ENCODE measurements at places on chromosomes 13 and 19. TPM values are rescaled to one million over a fixed set of nuclear protein-coding genes. Genes with fewer than 3 reads are reported as not detected.

Gene CACNA1A
- total RNA-seq: 0.20 TPM

Gene F2RL3
- total RNA-seq: 3.7 TPM

Gene PTGER1
- 0.20 TPM for total RNA-seq

Gene ZSWIM4
- total RNA-seq: 11.3 TPM

Gene KLK12
- not detected for total RNA-seq

Gene PLK5
- not detected for total RNA-seq

Gene C19orf85
- total RNA-seq: not detected

Gene PSG4
- not detected for total RNA-seq

Gene SERPINE3
- total RNA-seq: not detected

Gene CAMSAP3
- total RNA-seq: under 0.01 TPM

GRCh38 chr19:48844472-48844871 is 8.2 kb upstream of the HSD17B14 start:
- DNase-seq: peak; percentile 46

- no peak for DNase-seq
Observed at GRCh38 chr13:45932676-45933075, 81.1 kb upstream of the SIAH3 start.

DNA sequence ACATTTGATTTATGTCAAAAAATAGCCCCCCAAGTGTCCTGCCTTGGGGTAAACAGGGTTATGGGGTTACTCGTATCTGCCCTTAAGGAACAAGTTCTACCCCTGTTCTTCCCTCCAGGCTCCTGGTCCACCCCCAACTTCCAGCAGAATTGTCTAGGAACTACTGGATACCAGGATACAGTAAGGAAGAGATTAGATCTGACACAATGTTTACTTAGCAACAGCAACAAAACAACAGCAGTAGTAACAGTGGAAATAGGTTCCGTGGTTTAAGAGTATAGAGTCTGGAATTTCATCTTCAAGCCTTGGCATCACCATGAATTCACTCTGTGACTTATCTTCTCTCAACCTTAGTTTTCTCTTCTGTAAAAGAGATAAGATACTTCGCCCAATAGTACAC is 1.7 kb upstream of the FAM98C start:
- peak; percentile 45 for DNase-seq

DNA sequence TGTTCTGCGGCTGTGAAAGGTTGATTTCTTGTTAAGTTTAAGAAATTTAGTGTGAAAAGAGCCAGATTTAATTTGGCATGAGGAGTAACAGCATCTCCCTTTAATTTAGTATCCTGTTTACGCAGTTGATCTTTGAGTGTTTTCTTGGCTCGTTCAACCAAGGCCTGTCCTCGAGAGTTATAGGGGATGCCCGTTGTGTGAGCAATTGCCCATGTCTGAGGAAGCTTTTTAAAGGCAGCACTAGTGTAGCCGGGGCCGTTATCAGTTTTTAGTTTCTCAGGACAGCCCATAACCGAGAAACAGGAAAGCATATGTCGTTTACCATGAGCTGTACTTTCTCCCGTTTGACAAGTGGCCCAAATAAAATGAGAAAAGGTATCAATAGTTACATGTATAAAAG is 47.5 kb upstream of the ZNF43 start:
- no peak for DNase-seq

DNA sequence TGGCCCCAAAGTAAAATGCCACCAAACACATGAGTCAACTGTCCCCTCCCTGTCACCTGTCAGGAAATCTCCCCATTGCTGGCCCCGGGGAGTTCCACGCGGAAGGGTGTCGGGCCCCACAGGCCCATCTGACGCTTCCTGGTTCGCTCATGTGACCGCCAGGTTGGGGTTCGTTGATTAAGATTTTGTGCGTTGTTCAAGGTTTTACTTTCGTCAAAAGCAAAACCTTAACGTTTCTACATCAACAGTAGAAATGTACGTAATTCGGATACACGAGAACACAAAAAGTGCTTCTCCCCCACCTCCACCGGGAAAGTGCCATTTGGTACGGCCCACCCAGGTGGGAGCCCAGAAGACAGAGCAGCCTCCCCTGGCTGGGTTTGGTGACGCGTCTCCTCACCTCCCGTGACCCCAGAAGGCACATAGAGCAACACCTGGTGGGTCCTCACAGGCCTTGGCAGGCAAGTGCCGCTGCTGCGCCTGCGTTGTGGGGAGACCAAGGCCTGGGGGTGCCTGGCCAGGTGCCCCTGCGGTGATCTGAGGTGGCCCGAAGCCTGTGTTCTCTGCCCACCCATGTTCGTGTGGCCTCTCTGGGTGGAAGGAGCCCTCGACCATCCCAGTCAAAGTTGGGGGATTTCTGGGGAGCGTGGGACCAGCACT is 161.6 kb downstream of the KDM4B start:
- no peak for DNase-seq

- DNase-seq: no peak
Observed at GRCh38 chr19:29884466-29884865, 57.6 kb upstream of the URI1 start.

GRCh38 chr19:10802479-10802878 is 33.5 kb downstream of the TMED1 start:
- no peak for DNase-seq

- DNase-seq: no peak
Observed at GRCh38 chr13:45752510-45752909, 50.4 kb downstream of the CBY2 start.

DNA sequence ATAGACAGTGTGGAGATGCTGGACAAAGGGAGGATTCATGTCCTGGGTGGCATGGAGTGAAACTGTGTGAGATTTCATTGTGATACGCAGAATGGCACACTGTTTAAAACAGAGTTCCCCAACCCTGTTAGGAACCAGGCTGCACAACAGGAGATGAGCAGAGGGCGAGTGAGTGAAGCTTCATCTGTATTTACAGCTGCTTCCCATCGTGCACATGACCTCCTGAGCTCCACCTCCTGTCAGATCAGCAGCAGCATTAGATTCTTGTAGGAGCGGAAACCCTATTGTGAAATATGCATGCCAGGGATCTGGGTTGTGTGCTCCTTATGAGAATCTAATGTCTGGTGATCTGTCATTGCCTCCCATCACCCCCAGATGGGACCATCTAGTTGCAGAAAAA is 72.5 kb downstream of the RAP2A start:
- DNase-seq: peak; percentile 41

DNA sequence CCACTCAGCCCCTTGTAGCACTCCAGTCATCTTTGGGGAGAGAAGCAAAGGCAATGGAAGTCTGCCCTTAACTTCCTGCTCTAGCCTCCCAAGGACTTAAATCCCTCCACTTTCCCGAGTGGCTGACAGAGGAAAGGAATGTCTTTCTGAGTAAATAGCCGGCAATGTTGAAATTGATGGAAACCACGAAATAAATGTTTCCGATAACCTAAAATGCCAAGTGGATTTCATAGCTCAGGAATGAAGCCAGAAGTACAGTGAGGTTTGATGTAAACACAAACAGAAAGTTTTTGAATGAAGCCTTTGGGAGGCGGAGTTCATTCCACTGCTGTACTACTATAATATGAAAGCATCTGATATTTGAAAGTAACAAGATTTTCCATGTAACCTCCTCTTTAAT is 14.0 kb upstream of the TBC1D4 start:
- no peak for DNase-seq

GRCh38 chr19:4415352-4415751 is 12.9 kb downstream of the CHAF1A start:
- no peak for DNase-seq

DNA sequence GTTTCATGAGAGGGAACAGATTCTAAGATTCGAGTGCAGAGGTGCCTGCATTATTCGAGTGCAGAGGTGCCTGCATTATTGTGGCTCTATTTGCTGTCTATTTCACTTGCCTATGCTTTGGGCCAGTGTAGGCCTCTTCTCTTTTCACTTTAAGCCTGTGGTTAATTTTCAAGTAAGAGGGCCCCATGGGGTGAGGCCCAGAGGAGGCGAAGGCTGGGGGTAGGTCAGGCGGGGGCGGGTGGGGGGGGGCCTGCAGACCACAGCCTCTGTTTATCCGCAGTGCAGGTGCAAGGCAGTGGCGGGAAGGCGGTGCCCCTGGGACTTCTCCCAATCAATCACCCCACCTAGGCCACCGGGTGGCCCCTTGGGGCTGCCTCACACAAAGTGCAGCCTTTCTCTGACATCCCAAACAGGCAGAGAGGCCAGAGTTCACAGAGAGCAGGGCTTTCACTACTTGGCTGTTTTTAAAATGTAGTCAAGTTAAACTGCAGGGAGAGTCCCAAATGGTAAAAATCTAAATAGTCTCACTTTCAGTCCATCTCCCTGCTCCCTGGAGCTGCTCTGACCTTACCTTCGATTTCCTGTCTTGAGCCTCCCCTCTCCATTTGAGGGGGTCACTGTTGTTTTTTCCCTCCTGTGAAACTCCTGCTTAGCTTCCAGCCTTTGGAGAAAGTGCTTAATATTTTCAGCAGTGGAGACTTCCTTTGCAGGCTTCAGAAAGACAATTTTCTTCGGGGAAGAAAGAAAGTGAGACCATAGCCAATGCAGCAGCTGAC is 249.0 kb downstream of the DLEU7 start:
- no peak for DNase-seq

Measured in lung microvascular endothelial cell (primary cell).